ENCODE measurements at places on chromosomes 4 and X.

DNA sequence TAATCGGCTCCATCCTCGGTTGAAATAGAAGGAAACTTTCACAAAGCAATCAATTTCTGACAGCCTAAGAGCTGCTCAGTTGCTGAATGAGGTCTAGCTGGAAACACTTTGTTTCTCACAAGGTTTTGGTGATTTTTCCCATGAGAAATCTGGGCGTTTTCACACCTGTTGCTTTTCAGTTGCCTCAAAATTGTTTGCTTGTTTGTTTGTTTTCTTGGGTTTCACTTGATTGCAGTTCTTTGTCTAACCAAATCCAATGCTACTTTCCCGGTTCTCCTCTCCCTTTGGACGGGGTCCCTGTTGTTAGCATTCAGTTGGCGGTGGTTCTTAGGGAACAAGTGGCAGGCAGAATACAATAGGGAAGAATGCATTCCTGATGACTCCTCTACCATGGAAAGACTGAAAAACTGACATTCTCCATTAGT is 135.5 kb downstream of the PALLD start:
- DNase-seq, result no peak

GRCh38 chrX:107146670-107147069 is 28.0 kb upstream of the RBM41 start:
- DNase-seq, result no peak

DNA sequence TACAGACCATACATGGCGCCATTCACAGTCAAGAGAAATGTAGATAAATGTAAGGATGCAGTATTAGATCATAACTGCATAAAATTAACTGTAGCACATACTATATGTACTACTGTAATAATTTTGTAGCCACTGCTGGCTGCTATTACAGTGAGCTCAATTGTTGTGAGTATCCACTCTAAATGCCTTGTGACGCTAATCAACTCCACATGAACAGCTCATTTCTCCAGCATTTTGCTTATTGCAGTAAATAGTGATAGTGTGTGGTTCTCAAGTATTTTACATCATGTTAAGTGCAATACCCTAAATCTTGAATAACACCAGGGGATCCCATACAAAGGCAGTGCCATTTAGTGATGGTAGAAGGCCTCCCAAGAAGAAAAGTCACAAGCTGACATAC is 21.2 kb downstream of the FGFBP1 start:
- DNase-seq, result no peak

DNA sequence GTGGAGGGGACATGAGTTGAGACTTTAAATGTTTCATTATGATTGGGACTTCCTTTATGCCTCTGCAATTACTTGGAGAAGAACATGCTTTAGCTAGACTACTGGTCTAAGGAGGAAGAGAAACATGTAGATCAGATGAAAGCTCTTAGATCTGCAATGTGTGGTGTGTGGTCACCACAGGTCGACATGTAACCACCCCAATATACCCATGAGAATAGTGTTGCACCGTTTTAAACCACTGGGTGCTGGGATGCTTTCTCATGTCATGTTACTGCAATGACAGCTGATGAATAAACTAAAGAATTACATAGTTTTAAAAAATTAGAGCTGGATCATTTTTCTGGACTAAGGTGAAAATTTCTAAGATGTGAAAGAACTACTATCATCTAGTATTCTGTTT is 1039.7 kb downstream of the RAPGEF2 start:
- no peak for DNase-seq

- no peak for DNase-seq
These were observed 334.9 kb downstream of the OPHN1 start for GRCh38 chrX:68098431-68098830.
